Naive B cell (primary cell): ENCODE measurements at places on chromosomes 12 and 14. TPM values are rescaled to one million over a fixed set of nuclear protein-coding genes. Genes with fewer than 3 reads are reported as not detected.

DNA sequence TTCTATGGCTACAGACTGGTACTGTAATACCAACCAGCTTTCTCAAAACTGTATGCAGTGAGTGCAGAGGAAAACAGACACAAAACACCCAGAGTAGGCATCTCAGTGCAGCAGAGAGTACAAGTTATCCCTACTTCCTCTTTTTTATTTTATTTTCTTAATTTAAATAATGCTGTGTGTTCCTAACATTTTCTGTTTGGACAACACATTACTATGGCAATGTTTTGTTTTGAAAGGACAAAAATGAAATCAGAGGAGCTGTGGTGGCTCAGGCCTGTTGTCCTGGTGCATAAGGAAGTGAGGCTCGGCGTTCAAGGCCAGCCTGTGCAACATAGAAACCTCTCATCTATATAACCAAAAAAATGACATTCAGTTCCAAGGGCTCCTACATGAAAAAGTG, 33.7 kb upstream of the SELPLG start:
- DNase-seq: no peak

DNA sequence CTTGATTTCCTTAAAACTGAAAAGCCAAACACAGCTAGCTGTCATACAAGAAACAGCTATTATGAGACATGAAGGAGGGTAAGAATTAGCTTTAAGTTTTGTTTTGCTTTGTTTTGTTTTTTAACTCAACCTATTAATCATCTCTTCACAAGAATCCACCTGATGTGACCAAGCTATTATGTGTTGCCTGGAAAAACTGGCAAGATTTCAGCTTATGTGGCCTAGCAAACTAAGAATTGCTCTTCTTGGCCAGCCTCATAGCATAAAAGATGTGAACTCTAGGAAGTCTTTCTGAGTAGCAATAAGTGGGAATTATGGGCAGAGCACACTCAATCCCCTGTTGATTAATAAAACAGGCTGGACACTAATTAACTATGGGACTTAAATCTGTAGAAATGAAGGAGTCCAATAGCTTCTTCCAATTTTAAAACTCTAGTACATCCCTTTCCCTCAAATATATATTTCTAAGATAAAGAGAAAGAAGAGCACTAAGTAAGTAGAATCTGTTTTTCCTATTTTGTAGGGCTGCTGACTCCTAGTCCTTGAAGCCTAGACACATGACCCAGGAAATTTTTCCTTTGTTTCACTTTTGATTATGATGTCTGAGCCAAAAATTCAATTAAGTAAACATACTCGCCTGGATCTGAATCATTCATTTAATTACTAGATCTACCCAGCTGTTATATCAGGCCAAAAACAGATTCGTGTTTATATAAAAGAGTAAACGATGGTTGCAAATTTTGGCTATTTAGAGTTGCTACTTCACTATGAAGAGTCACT, 75.7 kb downstream of the GTF2A1 start:
- no peak for DNase-seq

GRCh38 chr12:32365473-32366064, 33.8 kb upstream of the FGD4 start:
- peak; percentile 25 for DNase-seq

DNA sequence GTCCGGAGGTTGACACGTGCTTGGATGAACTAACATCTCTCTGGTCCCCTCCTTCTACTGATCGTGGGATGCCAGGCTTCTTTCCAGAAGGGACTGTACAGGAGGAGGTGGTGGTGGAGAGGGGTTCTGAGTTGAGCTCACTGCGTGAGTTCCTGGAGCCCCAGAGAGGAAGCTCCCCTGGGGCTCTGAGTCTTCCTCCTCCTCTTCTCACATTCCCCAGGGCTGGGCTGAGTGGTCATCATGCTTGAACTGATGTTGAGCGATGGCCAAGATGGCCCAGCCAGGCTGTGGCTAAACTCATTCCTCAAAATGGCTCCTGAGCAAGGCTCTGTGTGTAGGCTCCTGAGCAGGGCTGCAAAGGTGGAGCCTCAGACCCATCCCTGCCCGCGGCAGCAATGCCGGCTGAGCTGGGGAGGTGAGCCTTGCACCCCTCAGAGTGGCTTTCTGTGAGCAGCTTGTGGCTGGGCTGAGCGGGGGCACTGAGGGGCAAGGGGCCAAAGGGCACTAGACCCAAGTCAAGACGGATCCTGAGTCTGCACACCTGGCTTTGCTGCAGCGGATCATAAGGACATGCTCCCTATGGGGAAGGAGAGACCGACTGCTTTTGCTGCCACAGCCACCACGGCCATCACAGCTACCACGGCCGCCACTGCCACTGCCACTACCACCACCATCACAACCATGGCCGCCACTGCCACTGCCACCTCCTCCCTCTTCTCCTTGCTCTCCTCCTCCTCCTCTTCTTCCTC, 35.4 kb downstream of the MEG3 start:
- no peak for DNase-seq

GRCh38 chr14:99731547-99732435, 47.7 kb downstream of the CYP46A1 start:
- DNase-seq: no peak

GRCh38 chr12:106766393-106766826, 8.1 kb upstream of the RIC8B start:
- no peak for DNase-seq

DNA sequence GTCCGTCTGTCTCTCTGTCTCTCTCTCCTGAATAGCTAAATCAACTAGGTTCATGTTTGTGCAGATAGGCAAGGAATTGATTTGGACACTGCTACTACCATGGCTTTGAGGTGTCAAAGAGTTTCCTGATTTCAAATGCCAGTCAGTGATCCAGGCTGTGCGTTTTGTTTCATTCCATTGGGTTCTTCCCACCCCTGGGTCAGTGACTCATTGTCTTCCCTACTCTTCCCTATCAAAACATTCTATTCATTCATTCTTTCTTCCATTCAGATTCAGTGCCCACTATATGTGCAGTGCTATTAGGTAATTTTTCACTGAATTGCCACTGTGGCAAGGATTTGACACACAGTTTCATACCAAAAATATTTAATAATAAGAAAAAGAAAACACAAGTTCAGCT, 50.4 kb downstream of the RPH3A start:
- DNase-seq: no peak

Gene LIN52
- 19.1 TPM for polyA plus RNA-seq

Gene CLMN
- polyA plus RNA-seq: 12.5 TPM

DNA sequence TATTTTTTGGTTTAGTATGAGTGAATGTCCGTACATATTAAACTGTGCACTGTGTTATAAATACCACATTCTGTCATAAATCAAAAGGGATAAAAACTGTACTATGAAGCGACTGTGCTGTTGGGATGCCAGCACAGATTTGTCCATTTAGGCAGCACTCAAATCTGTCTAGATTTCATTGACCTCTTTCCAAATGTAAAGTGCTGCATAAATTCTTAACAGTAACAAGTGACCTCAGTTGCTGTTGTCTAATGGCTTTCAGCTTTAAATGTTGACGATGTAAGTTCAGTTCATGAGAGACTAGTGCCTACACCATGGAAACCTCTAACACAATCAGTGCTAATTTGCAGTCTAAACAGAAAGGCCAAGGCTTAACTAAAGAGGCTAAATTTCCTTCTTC, 531.4 kb upstream of the LMO3 start:
- DNase-seq: no peak
